Sigmoid colon (tissue), 7 donors: ENCODE measurements at places on chromosomes 11 and 22. TPM values are rescaled to one million over a fixed set of nuclear protein-coding genes. Genes with fewer than 3 reads are reported as not detected.

RNF215 gene
- total RNA-seq: 12.2 TPM

DNA sequence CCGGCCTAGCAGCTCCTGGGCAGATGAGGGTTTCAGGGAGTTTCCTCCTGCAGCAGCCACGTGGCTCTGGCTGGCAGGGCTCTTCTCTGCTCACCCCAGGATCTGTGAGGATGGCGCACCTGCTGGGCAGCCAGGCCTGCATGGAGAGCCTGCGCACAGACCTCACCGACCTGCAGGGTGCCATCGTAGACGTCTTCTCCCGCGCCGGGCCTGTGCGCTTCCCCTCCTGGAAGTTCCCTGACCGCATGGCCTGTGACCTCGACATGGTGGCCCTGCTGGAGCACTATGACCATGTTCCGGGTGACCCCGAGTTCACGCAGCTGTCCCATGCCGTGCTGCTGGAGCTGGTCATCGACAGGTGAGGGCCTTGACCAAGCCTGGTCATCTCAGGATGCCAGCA, 9.1 kb downstream of the CCDC157 start:
- DNase-seq: no peak

- DNase-seq: no peak
Measured at GRCh38 chr11:11313902-11314692, 39.0 kb downstream of the CSNK2A3 start.

- no peak for DNase-seq
Measured at GRCh38 chr22:24516301-24516737, 21.2 kb downstream of the UPB1 start.
